M059J (cell line): ENCODE measurements at places on chromosomes 5 and 9.
A peak's percentile ranks its signal among the peaks of the same experiment; 100 is the strongest.

DNA sequence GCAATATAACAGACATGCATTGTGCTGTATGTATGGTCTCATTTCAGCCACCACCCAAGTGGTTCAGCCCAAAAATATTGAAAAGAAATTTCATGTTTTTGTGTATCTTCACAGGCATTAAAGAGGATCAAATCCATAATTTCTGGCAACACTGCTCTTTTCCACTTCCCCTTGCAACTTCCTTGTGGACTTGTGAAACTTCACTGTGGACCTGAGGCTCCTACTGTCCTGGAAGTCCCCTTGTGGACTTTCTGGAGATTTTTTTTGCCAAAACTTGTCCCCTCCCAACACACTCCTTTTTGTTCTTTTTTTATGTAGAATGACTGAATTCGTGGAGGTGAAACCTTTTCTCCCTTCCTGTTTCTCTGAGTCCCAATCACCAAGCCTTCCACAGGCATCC is 14.3 kb downstream of the OTULINL start:
- no peak for DNase-seq

- no peak for DNase-seq
Observed at GRCh38 chr9:91220491-91221135, 141.1 kb downstream of the AUH start.

DNA sequence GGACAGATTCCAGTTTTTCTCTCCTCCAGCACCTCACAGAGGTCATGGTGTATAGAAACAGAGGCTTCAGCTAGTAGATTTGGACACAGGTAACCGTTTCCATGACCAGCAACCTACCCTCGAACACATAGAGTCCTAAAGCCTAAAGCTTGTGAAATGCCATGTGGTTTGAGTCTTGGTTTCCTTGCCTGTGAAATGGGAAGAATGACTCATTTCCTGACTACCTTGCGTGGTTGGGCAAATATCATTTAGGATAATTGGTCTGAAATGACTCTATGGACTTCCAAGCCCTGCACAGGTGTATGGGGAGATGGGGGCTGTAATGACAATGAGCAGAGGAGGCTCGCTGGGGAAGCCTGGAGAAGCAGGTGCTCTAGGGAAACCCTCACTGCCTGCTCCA is 134.6 kb downstream of the TTLL11 start:
- DNase-seq, result peak; percentile 64

DNA sequence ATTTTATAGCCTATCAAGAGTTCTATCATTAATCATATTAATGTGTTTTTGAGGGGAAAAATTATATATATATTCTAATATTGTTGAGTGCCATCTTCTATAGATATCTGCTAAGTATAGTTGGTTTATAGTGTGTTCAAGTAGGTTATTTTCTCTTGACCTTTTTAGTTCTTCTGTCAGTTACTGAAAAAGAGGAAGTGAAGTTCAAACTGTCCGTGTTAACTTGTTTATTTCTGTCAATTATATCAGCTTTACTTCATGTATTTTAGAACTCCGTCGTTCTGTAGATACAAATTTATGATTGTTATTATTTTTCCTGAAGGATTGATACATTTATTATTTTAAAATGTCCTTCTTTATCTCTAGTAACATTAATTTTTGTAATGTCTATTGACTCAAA is 1209.1 kb downstream of the CDH12 start:
- no peak for DNase-seq

- no peak for DNase-seq
Observed at GRCh38 chr5:33277061-33277650, 163.6 kb upstream of the TARS1 start.

DNA sequence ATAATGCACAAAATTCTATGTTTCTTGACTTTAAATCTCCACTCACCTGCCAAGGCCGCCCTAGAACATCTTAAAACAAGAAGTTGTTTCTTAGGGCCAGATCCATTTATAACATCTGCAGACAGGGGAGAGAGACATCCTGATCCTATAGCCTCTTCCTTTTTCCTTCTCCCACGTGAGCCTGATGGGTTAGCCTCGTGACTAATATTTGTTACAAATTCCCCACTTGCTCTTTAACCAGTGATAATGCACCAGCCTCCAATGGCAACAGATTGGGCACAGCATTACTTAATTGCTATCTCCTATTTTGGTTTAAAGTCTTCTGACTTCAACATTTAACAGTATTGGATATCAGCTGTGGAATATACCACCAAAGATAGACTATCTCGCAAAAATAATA is 196.5 kb downstream of the GADD45G start:
- no peak for DNase-seq

DNA sequence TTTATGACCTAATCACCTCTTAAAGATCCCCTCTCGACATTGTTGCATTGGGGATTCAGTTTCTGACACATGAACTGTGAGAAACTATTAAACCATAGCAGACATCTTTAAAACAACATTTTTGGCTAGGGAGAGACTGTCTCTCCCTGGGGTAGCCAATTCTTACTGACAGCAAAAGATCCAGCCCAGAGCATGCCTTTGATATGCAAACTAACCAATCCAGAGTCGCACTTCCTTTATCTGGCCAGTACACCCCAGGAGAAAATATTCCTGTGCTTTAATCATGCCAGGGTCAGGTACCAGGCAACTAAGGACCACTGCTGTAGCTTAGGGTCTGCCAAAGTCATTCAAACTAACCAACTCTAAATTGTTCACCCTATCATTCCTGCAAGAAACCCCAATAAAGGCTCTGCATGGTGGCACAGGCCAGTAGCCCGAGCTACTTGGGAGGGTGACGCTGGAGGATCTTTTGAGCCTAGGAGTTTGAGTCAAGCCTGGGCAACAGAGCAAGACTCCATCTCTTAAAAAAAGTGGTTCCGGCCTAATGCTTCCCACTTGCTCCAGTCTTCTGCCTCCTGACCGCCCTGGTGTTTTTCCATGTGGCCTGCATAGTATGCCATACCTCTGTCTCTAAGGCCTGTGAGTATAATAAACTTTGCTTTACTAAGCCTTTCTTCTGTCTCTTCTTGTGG is 62.3 kb upstream of the DAPK1 start:
- no peak for DNase-seq

- DNase-seq, result no peak
Observed at GRCh38 chr9:14106699-14107098, 207.2 kb downstream of the NFIB start.

- DNase-seq, result no peak
Observed at GRCh38 chr9:8085986-8086385, 286.4 kb upstream of the DMAC1 start.

DNA sequence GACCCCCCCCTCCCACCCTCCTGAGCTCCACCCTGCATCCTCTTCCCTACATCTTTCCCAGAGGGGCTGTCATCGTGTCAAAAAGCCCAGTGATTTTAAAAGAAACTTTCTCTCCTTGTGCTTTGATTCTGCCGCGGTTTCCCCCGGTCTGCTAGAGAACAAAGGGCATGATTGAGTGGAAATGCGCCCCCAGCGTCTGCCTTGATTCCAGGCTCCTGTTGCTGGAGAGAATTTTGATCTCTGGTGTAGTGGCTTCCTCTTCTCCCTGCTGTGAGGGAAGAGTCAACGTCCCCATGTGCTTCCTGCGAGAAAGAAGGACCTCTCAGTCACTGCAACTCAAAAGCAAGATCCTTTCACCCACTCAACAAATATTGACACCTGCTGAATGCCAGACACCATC is 61.9 kb upstream of the RAPGEF1 start:
- no peak for DNase-seq

GRCh38 chr9:108861997-108862396 is at the start of gene ACTL7A:
Gene ACTL7A, plus strand, starts transcription at chr9:108862266. Its CDS starts 57 bp downstream, at chr9:108862323.
- no peak for DNase-seq

DNA sequence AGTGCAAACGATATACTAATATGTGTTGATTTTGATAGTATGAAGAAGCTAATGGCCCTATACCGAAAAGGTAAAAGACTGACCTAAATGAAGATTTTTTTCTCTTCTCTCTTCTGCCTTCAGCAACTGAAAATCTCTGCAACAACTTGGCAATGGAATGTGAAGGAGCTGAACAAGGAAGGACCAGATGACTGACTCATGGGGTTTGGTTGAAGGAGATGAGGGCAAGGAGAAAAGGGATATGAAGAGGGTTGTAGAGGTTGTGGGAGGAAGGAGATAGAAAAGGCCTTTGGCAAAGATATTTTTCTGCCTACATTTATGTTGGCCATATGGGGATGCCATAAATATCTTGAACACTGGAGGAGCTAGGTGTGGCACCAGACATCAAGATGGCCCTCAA is 129.7 kb upstream of the CHD1 start:
- no peak for DNase-seq

- no peak for DNase-seq
Observed at GRCh38 chr9:131203431-131204218, 72.7 kb downstream of the FAM78A start.

- DNase-seq, result peak; percentile 50
Observed at GRCh38 chr9:122265149-122265915, 650 bp downstream of the MRRF start.

- DNase-seq, result no peak
Observed at GRCh38 chr5:7347377-7347776, 48.6 kb upstream of the ADCY2 start.
